Right hindlimb (tissue), 1 donor: ENCODE measurements at places on chromosomes 4 and X.

DNA sequence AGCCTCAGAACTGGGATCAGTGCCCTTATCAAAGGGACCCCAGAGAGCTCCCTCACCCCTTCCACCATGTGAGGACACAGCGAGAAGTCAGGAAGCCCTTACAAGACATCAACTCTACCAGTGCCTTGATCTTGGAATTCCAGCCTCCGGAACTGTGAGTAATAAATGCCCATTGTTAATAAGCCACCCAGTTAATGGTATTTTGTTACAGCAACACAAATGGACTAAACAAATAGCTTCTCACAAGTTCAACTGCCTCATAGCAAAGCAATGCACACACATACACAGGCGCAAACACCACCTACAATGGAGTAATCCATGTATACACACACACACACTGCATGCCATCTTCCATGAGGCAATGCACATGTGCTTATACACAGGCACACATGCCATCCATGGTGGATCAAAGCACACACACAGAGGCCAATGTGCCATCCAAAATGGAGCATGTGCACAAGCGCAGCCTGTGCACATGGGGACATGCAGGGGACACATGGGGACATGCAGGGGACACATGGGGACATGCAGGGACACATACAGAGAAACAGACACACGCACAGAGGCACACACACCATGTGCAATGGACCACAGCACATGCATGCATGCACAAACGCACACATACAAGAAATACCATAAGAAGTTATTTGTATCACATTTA, 137.6 kb upstream of the TBL1X start:
- DNase-seq: no peak

DNA sequence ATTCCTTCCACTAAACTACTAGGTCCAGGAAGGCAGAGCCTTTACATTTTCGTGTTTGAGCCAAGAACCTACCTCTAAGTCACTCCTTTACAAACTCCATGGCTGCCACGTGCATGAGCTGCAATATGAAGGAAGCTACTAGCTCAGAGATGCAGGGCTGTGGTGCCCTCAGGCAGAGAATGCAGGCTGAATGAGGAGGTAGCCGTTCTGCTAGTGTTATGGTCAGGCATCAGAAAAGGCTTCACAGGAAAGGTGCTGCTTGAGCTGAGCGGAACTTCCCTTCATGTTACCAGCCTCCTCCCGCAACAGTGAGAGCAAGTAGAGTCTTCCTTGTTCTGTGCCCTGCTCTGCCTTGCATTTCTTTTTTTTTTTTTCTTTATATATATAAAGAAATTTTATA, 148.3 kb upstream of the PACRGL start:
- no peak for DNase-seq

DNA sequence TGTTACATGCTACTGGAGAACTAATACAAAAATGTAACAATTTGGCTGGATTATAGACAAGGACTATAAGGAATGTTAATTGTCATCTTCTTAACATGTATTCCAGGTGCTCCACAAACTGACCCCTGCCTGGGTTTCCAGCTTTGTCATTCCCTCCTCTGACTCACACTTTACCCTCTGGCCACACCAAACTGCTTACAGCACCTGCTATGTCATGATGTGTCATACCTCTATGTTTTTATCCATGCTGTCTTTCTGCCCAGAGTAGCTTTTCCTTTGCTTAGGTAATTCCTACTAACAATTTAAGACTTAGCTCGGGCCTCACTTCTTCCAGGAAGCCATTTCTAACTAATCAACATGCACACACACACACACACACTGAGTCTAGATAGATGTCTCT, 14.0 kb upstream of the SHROOM4 start:
- DNase-seq: no peak

DNA sequence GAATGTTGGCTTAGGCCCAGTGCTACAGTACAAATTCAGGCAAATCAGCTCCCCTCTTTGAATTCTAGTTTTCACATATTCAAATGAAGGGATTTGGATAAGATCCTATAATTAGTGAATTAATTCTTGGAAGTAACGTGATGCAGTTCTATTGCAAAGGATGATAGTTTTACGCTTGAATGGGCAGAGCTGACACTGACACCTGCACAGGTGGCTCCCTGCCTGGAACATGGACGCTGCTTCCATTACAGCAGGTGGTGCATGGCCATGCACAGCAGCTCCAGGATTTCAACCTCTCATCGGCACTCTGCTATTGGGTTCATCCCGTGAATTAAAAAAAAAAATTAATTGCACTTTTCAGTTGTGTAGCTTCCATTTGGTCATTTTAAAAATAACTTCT, 28.4 kb upstream of the RPS6KA6 start:
- no peak for DNase-seq

DNA sequence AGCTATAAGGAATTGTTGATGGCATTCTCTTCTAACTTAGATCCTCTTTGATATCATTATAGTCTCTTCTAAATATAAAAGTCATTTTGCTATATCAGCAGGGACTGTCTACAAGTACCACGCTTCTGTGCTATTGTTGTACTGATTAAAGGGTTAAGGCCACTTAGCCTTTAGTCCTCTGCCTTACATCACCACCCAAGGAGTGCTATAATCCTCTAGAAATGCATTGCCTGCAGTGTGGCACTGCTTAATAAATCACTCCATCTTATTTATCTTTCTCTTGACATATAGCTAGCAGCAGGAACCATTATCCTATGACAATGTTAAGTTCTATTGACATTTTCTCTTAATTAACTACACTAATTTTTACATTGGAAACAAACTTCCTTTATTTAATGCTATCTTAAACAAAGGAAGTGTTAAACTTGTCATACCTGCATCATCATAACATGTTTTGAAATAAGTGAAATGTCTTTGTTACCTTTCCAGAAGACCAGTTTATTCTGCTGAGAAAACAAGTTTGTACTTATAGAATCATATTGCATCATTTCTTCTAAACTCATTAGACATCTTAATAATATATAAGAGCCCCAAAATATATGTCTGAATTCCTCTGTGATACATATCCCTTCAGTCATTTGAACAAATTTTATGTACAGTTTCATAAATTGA, 360.9 kb upstream of the ATOH1 start:
- no peak for DNase-seq

- DNase-seq: no peak
These were observed 92.0 kb downstream of the PHEX start for GRCh38 chrX:22124098-22124497.
